SK-N-DZ (cell line): ENCODE measurements at places on chromosomes 4 and X.

DNA sequence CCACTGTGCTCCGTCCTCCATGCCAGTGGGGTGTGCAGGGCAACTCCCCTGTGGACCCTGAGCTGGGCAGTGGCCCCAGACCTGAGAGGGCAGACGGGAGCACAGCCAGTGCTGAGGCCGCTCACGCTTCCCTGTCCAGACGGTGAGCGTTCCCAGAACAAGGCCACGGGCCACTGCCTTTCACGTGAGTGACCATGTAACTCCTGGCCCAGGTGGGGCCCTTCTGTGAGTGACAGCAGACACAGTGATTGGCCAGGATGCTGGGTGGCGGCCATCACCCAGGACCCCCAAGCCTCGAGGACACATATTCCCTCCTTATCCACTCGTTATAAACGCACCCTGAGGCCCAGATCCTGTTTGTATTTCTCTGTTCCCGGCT lies 10.5 kb downstream of the NSG1 start:
- no peak for DNase-seq

- no peak for DNase-seq
Observed at GRCh38 chr4:62226082-62226481, 1026.0 kb downstream of the ADGRL3 start.

DNA sequence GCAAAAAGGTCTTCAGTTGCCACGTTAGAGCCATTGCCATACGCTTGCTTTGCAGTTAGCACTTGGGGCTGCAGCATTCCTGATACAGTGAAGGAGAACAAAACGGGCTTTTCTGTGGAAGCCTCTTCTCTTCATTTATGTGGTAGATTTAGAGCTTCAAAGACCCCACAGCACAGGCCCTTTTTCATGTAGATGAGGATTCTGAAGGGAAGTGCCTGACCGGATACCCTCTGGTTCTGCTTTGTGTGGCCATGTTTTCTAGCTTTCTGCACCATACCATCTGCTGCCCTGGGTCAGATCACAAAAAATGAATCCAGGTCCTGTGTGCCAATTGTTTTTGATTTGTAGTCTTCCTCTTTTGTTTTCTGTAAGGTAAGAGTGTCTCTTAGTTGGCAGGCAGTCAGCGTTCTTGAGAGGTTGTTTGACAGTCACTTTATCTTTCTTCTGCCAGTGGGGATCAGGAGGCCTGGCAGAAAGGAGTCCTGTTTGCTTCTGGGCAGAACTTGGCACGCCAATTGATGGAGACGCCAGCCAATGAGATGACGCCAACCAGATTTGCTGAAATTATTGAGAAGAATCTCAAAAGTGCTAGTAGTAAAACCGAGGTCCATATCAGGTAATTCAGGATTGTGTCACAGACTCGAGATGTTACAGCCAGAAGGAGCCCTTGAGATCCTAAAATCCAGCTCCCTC lies 7.7 kb downstream of the LAP3 start:
- no peak for DNase-seq

DNA sequence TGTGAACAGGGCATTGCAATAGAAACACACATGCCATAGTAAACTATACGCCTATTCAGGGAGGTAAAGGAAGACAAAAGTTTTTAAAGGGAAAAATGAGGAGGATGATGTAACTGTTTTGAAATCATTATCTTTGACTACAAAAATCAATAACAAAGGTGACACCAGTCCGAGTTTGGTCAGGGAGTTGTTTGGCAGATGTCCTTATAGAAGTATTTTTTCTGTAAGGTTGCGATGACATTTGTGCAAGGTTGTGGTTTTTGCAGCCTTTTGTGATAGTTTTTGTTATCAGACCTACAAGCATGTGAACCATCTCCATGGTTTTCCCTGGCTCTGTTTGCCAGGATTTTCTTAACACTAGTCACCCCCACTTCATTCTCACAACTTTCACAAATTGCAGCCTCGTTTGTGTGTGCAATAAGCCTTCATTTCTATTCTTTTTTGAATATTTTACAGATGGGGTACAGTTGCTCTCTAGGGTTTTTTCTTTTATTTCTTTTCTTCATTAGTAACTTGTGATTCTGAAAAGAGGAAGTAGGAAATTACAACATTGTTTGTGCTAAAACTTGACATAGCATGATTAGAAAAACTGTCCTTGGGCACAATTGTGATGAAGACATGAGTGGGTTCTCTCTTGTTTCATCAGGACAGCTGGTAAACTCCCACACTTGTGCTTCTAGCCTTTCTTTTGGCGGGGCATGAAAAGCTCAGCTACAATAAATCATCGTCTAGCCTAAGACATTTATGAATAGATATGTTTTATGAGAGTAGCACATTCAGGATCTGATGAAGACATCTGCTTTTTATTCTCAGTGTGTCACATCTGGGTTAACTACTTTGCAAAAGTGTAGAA lies 60.2 kb upstream of the PNPLA4 start:
- DNase-seq: no peak

- no peak for DNase-seq
Observed at GRCh38 chrX:75968293-75968692, 183.2 kb upstream of the MAGEE2 start.

- no peak for DNase-seq
Observed at GRCh38 chrX:110561034-110561433, 202.4 kb downstream of the RTL9 start.

DNA sequence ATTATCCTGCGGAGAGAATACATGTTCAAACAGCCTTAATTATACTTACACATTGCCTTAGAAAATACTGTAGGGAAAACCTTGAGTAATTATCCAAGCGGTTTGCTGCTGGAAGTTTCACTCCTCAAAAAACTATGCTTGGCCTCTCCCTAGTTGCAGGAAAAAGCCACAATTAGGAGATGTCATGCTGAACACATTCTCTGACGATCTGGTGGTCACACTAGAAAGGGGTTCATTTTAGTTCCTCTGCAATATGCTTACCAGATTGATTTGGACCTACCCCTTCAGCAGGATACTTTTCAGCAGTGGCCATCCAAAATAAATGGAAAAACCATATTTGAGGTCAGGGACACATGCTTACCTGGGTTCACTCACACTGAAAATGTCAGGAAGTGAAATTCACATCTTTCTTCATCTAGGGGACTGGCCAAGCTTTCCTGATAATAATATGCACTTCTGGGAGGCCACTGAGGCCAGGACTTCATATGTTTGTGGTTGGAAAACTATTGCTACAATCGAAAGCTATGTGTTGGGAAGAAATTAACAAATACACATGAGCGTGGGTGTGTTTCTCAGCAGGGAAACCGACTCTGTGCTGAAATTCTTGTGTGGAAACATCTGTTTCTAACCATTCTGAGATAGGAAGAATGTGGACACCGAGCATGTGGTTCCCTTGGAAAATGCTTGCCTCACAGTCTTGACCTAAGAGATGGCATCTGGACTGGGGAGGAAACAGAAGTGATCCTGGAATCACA lies 68.8 kb downstream of the ATXN3L start:
- DNase-seq: no peak

- DNase-seq: no peak
Observed at GRCh38 chrX:57674861-57675260, 5.2 kb downstream of the NLRP2B start.

GRCh38 chrX:2550328-2551020 lies 49.7 kb upstream of the DHRSX start:
- DNase-seq: peak; percentile 41

DNA sequence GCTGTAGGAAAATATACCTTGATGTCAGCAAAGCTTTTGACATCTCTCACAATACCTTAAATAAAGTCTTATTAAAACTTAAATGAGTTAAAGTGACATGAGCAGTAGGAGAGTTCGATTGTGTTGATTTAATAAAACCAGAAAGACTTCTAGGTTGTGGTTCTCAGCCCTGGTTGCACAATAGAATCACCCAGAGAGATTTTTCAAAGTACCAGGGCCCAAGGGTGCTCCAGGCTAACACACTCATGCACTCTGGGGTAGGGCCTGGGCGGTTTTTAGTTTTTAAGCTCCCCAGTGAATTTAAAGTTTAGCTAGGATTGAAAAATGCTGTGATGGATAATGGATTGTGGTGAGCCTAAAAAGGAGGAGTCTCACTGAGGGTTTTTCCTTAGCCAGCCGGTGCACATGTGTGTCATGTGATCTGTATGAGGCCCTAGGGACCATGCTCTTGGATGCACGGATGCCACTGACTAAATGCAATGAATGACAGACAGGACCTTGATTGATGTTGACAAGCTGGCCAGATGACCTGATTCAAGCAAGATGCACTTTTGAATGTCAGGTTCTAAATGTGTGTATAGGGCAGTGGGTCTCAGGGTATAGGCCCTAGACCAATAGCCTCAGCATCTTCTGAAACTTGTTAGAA lies 185.0 kb downstream of the PTTG2 start:
- DNase-seq: peak; percentile 33

- peak; percentile 4 for DNase-seq
Observed at GRCh38 chrX:110317061-110317819, 645 bp downstream of the AMMECR1 start.

DNA sequence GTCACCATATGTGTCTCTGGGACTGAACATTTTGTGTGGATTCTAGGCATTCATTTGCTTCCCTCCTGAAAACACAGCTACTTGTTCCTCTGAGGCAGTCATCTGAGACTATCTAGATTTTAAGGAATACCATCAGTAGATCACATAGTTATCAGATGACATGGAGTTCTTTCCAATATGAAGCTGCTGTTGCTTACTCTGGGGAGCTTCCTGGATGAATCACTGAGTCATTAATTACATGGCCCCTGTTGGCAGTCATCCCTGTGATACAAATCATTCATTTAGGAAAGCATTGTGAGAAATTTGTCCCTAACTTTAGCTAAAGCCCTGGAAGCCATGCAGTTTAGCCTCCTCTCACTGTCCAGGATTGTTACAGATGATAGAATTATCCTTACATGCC lies 98.2 kb upstream of the ARSJ start:
- no peak for DNase-seq

DNA sequence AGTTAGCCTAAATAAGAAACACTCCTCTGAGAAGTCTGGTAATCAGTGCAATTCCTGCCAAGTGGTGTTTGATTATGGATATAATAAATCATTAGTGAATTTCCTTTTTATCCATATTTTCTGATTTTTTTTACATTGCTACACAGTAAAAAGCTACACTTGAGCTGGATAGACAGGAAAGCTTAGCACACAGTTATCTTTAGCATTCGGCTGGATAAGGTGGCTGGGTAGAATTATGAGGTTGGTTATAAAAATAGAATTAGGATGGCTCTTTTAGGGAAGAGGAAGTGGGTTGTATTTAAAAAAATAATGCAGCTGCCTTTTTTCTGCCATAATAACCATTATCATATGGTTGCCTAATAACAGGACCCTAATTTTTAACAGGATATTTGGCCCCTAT lies 460.6 kb downstream of the NAF1 start:
- no peak for DNase-seq

GRCh38 chr4:38531141-38531727 lies 132.8 kb upstream of the KLF3 start:
- peak; percentile 6 for DNase-seq

DNA sequence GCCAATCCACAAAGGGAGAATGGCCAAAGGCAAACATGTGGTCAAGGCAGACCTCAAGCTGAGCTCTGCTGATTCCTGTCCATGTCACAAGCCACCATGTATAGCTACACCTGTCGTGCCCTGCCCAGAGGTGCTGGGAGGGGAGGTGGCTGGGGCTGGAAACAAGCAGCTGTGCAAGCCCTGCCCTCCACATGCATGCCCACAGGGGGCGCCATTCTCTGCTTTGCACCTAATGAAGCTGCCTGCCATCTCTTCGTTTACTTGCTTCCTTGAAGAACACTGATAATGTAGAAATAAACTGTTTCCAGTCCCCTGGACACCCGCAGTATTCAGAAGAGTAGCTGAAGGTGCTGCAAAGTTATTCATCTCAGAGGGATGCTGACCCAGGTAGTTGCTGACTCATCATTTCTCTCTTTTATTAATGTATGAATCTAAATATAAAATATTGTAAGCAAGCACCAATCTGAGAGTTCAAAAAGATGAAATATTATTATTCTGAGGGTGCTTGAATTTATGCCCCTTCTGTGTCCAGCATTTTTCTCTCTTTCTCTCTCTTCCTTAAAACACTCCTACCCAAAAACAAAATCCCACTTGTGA lies 278.6 kb downstream of the ADGRA3 start:
- DNase-seq: peak; percentile 38

GRCh38 chr4:128301979-128302378 lies 14.4 kb upstream of the PGRMC2 start:
- DNase-seq: no peak

GRCh38 chr4:68581383-68582338 lies 5.5 kb upstream of the UGT2B17 start:
- DNase-seq: no peak

GRCh38 chrX:41705680-41706374 lies 17.1 kb downstream of the GPR34 start:
- no peak for DNase-seq

- DNase-seq: peak; percentile 70
Observed at GRCh38 chrX:49977319-49978090, 55.1 kb downstream of the CLCN5 start.

DNA sequence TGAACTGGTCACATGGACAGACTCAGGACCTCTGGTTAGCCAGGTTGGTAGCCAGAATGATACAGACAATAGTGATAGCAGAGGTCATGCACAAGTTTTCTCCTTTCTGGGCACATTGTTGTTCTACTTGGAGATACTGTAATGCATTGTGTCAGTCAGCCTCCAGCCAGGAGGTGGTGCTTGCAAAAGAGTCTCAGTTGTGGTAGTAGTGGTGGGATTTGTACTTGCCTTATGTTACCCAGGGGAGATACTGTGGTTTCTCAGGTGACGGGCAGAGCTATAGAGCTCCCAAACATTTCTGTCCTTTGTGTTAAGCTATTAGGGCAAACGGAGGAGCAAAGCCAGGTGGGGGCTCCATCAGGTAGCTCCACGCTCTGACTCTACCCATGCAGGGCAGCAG lies 190.5 kb downstream of the STPG2 start:
- DNase-seq: no peak

- peak; percentile 14 for DNase-seq
Observed at GRCh38 chr4:8157496-8157895, 1.1 kb downstream of the ABLIM2 start.

GRCh38 chr4:111649308-111649707 lies 495.9 kb upstream of the FAM241A start:
- no peak for DNase-seq

GRCh38 chr4:7979652-7979968 lies 39.9 kb upstream of the AFAP1 start:
- DNase-seq: no peak

DNA sequence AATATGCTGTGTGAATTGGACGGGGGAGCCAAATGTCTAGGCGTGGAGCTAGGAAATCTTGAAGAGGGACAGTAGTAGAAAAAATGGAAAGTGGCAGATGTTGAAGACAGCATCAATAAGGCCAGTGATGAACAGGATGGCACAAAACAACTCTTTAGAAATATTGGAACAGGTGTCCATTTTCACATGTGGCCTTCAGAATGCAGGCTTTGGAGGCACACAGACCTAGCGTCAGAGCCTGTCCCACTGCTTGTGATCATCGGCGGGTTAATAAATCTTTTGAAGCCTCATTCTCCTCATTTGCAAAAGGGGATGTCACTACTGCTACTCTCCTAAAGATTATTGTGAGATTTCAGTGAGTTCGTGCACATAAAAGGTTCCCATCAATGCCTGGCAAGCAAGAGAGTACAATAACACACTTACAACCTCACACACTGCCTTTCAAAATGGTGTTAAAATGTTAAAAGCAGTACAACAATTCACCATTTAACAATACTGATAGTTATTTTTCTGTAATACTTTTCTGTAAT lies 2.4 kb downstream of the PDLIM3 start:
- DNase-seq: no peak
